ENCODE measurements at places on chromosomes 4 and X. TPM values are rescaled to one million over a fixed set of nuclear protein-coding genes. Genes with fewer than 3 reads are reported as not detected.

Gene SLC16A2
- total RNA-seq = 0.46 TPM

DNA sequence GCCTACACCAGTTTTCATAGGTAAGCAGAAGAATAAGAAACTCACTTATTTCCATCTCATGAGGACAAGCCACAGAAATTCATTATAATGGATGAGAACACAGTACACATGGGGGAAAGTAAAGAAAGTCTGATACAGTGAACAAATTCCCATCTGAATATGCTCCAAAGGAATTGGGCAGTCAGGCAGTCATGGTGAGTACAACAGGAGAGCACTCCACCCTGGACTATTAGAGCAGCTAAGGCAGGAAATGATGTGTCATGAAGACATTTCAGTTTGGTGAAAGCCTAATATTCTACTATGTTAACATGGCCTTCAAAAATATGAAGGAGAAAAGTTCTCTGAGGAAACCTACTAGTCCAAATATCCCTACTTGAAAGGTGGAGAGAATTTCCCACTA, 92.0 kb upstream of the PRDX4 start:
- no peaks in the 10 kb centered on the region for H3K27me3 ChIP-seq
- DNase-seq = no peak
- no peaks in the 10 kb centered on the region for H3K36me3 ChIP-seq
- H3K4me1 ChIP-seq = no peaks in the 10 kb centered on the region

DNA sequence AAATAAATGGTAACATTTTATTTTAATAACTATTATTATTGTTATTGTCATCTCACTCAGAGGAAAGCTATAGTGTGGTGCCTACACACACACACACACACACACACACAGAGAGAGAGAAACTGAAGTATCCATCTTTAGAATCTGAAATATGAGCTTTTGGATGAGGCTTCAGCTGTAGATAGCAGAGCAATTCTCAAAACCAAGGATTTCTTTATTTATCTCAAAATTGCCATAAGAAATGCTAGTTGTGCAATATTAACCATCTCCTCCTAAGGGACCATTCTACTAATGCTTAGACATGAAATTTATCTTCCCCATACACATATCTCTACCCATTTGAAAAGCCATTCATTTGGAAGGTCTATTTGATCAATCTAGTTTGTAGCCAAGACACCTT, 50.1 kb upstream of the SGMS2 start:
- DNase-seq = no peak
- H3K4me1 ChIP-seq = no peaks in the 10 kb centered on the region
- H3K27ac ChIP-seq = no peak overlapping the region
- H3K36me3 ChIP-seq = no peaks in the 10 kb centered on the region
- no peaks in the 10 kb centered on the region for H3K27me3 ChIP-seq

Gene SPANXD
- not detected for total RNA-seq

- H3K4me1 ChIP-seq = peaks cover 8% of the 10 kb centered on the region
- no peaks in the 10 kb centered on the region for H3K36me3 ChIP-seq
- H3K27ac ChIP-seq = no peak overlapping the region
These were observed 193.8 kb upstream of the RBPJ start for GRCh38 chr4:26126994-26127393.

DNA sequence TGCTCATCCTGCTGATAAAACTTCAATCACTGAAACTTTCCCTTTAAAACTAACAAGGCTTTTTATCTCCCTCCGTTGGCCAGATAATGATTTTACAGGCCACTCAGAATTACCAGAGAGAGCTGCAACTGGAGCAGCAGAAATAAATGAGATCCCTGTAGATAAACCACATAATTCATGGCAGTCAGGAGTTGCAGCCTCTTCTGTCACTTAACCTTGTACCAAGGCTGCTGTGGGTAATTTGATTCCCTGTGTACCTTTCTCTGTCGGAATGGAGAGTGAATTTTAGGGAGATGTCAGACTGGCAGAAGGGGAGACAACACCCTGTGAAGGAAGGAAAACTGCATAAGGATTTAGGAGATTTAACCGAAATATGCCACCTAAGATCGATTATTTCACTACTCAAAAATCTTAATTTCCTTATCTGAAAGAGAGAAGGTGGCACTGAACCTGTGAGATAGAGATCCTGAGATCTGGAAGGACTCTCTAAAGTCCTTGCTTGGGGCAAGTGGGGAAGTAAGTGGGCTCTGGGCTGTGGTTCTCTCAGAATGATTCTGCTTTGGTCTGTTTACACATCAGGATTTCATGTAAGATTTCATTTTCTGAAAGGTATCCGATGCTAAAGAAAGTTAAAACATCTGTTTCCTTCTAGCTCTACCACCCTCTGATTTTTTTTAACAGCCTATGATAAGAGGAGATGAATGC, 14.3 kb upstream of the TSPAN5 start:
- no peak overlapping the region for H3K4me3 ChIP-seq
- H3K4me1 ChIP-seq = no peaks in the 10 kb centered on the region
- no peaks in the 10 kb centered on the region for H3K36me3 ChIP-seq

- H3K4me1 ChIP-seq = no peaks in the 10 kb centered on the region
- H3K27ac ChIP-seq = no peak overlapping the region
- no peak overlapping the region for H3K4me3 ChIP-seq
- DNase-seq = no peak
- H3K27me3 ChIP-seq = no peaks in the 10 kb centered on the region
These were observed 95.2 kb downstream of the SLC34A2 start for GRCh38 chr4:25750874-25751273.

DNA sequence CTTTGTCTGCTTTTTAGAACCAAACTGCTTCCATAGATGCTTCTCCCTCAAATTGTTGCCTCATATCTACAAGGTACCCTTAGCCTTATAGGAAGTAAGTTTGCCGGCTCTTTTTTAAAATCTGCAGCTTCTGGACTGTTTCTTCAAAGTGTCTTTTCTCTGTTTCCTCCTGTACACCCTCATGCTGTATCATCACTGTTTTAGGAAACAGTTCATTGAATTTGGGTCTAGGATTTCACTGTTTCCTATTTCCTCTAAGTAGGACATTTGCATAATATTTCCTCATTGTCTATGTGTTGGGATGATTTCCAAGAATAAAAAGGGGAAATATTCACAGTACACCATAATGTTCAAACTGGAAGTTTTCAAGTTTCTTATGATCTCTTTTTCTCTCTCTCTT, 43.0 kb downstream of the BANK1 start:
- H3K4me3 ChIP-seq = no peak overlapping the region
- H3K27me3 ChIP-seq = no peaks in the 10 kb centered on the region
- no peaks in the 10 kb centered on the region for H3K4me1 ChIP-seq
- no peak for DNase-seq
- no peaks in the 10 kb centered on the region for H3K36me3 ChIP-seq
- H3K27ac ChIP-seq = no peak overlapping the region

DNA sequence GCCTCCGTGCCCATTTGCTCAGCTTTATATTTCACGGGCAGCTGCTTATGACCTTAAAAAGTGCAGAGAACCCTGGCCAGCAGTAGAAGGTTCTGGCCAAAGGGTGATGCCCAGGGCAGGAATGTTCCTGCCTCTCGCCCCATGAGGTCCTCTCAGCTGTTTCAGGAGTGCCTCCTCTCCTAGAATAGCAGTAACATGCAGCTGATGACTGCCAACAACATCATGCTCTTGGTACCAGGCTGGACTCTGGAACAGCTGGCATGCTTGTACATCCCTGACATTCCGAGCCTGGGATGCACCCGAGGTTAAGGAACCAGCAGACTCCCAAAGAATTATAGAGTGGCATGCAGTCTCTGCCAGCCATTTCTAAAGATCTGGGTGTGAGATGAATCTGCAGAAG, 11.7 kb upstream of the TENM3 start:
- H3K36me3 ChIP-seq = no peaks in the 10 kb centered on the region
- H3K4me3 ChIP-seq = no peak overlapping the region
- no peaks in the 10 kb centered on the region for H3K27me3 ChIP-seq
- H3K4me1 ChIP-seq = no peaks in the 10 kb centered on the region
- no peak for DNase-seq
- H3K27ac ChIP-seq = no peak overlapping the region

- no peaks in the 10 kb centered on the region for H3K36me3 ChIP-seq
- H3K27me3 ChIP-seq = no peaks in the 10 kb centered on the region
- H3K4me3 ChIP-seq = no peak overlapping the region
- peaks cover 34% of the 10 kb centered on the region for H3K4me1 ChIP-seq
These were observed 62.7 kb downstream of the KDM6A start for GRCh38 chrX:44935640-44936039.

Gene TBC1D25
- total RNA-seq = 15.2 TPM

GRCh38 chr4:28232376-28232775, 1371.7 kb downstream of the STIM2 start:
- no peaks in the 10 kb centered on the region for H3K27me3 ChIP-seq
- no peak overlapping the region for H3K27ac ChIP-seq
- no peaks in the 10 kb centered on the region for H3K4me1 ChIP-seq
- no peaks in the 10 kb centered on the region for H3K36me3 ChIP-seq
- no peak for DNase-seq
- H3K4me3 ChIP-seq = no peak overlapping the region

Gene NIPAL1
- 1.1 TPM for total RNA-seq

Gene MAGEA1
- total RNA-seq = not detected

GRCh38 chr4:149549911-149550310, 265.7 kb downstream of the IQCM start:
- H3K36me3 ChIP-seq = no peaks in the 10 kb centered on the region
- H3K27me3 ChIP-seq = no peaks in the 10 kb centered on the region
- H3K27ac ChIP-seq = no peak overlapping the region
- H3K4me3 ChIP-seq = no peak overlapping the region
- H3K4me1 ChIP-seq = no peaks in the 10 kb centered on the region

DNA sequence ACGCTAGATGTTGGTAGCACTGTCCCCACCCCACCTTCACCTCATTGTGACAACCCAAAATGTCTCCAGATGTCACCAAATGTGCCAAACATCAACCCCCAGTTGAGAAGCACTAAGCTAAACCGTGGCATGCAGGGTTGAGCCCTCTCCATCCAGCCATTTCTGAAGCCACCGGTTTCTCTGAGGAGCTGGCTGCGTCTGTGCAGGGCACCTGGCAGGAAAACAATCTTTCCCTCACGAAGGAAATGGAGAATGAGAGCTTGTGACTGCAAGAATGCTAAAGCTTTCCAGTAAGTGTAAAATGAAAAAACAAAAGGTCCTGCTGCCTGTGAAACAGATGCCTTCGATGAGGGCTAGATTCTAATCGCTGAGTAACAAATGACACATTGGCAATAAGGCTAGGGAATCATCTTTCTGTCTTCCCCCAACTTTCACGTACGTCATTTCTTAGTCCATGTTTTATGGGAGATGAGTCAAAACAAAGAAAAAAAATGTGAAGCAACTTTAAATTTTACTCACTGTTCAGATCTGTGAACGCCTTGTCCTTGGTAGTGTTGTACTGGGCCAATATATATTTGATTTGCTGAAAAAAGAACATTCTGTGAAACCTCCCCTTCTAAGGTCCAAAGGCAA, 59.9 kb downstream of the PROM1 start:
- no peak for DNase-seq
- no peaks in the 10 kb centered on the region for H3K27me3 ChIP-seq
- H3K36me3 ChIP-seq = no peaks in the 10 kb centered on the region
- H3K27ac ChIP-seq = no peak overlapping the region
- no peak overlapping the region for H3K4me3 ChIP-seq

DNA sequence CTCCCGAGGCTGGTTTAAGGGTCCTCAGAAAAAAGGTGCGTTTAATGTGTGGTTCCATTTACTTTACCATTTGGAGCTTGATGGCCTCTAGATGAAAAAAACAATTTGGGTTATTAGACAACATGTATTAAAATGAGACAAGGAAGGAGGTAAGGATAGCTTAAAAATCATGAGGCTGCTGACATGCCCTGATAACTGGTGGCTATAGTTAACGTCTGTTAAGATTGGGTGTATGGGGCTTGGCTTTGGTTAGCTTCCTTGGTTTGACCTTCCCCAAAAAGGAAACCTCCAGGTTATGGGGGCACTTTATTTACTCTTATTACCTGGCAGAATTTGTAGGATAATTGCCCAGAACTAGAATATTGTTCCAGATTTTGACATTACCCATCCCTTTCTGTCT, 51.5 kb downstream of the HMGB2 start:
- DNase-seq = no peak
- no peaks in the 10 kb centered on the region for H3K4me1 ChIP-seq
- H3K27me3 ChIP-seq = no peaks in the 10 kb centered on the region
- no peaks in the 10 kb centered on the region for H3K36me3 ChIP-seq

Gene EPGN
- total RNA-seq = not detected

Gene SHISA3
- total RNA-seq = 0.11 TPM

DNA sequence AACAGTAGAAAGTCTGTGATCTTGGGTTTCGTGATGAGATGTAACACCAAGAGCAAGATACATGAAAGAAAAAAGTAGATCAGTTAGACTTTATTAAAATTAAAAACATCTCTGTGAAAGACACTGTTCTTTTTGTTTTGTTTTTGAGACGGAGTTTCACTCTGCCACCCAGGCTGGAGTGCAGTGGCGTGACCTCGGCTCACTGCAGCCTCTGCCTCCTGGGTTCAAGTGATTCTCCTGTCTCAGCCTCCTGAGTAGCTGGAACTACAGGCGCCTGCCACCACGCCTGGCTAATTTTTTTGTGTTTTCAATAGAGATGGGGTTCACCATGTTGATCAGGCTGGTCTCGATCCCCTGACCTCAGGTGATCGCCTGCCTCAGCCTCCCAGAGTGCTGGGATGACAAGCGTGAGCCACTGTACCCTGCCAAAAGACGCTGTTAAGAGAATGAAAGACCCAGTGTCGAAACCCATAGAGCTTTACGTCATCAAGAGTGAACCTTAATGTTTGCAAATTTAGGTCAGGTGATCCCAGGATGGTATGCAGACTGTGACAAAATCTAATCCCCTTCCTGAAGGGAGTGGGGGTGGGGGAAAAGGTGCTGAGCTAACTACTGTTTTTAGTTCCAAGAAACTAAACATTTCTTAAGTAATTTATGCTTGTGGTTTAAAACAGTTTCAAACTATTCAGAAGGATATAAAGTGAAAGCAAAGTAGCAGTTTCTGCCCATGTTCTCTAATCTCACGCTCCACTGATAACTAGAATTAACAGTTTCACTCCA, 8.0 kb downstream of the OFD1 start:
- peak overlapping the region; percentile 47 for H3K27ac ChIP-seq
- no peak overlapping the region for H3K4me3 ChIP-seq
- H3K27me3 ChIP-seq = no peaks in the 10 kb centered on the region
- no peaks in the 10 kb centered on the region for H3K36me3 ChIP-seq

Gene MAGEC1
- not detected for total RNA-seq

GRCh38 chr4:72546456-72546855, 22.6 kb downstream of the ADAMTS3 start:
- no peak overlapping the region for H3K4me3 ChIP-seq
- H3K4me1 ChIP-seq = no peaks in the 10 kb centered on the region
- no peaks in the 10 kb centered on the region for H3K36me3 ChIP-seq
- no peak overlapping the region for H3K27ac ChIP-seq
- H3K27me3 ChIP-seq = peaks cover 3% of the 10 kb centered on the region

- H3K4me3 ChIP-seq = no peak overlapping the region
- H3K4me1 ChIP-seq = no peaks in the 10 kb centered on the region
- H3K27ac ChIP-seq = no peak overlapping the region
- no peak for DNase-seq
- H3K27me3 ChIP-seq = no peaks in the 10 kb centered on the region
- H3K36me3 ChIP-seq = peaks cover 4% of the 10 kb centered on the region
These were observed 175.3 kb downstream of the TSPAN5 start for GRCh38 chr4:98482847-98483806.

DNA sequence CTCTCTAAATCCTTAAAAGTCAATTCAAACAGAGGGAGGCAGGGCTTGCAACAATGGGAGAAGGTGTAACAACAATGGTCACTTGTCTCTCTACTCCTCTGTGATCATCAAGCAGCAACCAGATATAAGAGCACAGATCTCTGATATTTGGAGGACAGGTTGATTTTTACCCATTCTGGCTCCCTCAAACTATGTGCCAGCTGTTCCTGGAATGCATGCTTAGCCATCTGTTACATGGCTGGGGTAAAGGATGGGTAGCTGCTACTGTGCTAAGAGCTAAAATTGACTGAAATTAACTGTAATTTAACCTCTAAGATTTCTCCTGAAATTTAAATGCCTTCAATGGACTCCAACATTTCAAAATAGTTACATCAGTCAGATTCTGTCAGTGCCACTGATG, 1459.9 kb downstream of the PCDH7 start:
- DNase-seq = no peak
- H3K4me1 ChIP-seq = no peaks in the 10 kb centered on the region
- no peak overlapping the region for H3K4me3 ChIP-seq
- H3K36me3 ChIP-seq = no peaks in the 10 kb centered on the region
